ENCODE measurements at places on chromosomes 3 and 15.

DNA sequence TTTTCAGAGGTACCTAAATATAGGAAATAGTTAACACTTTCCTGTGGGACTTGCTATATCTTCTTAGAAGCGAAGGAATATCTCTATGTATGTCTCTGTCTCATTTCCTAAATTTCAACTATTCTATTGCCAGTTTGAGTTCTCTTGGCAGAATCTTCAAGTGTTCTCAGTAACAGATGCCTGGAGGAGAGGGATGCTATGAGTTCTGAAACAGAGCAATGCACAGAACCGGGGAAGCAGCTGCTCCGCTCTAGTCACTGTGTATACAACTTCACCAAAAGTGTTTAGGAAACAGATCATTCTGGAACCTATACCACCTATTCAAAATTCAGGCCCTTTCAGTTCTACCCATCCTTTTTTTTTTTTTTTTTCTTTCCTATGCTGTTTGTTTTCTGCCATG is 144.6 kb downstream of the RORA start:
- no peak for DNase-seq

DNA sequence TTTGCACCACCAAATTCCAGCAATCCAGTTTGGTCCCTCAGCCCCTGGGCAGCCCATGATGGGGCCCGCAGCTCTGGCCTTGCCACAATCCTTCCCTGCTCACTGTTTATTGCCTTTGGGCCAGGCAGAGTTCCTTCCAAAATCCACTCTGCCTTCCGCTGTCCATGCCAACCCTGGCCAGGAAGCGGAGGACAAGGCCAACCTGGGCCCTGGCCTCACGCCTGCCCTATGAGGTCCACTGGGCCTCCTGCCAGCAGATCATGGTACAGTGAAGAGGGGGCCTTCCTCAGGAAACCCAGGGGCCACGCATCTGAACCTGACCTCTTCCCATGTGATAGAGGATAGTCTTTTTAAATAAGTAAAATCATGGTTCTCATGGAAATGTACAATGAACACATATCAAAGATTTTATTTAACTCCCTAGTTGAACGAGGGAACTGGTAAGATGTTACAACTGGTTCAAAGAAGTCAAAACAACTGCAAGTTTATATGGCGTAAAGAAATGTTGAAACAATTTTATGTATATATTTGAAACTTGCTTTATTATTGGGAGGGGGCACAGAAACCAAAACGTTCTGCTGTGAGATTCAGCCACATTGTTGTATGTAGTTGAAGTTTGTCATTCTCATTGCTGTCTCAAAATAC is 95.8 kb upstream of the TNFAIP8L3 start:
- DNase-seq, result no peak

DNA sequence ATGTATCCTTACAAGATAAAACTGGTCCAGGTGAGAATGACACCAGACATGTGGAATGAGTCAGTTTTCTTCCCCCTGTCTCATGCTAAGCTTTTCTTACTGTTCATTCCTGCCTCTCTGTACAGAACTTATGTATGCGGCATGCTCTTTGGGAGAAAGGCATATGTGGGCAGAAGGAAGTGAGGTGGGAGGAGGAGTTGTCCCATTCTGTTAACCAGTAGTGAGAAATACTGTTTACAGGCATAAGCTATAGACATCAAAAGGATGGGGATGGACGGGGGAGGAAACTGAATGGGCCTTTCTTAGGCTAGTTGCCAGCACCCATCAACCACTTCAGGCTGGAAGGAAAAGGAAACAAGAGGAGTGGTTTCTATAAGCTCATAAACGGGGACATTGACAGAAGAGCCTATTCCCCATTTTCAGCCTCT is 143.6 kb upstream of the BHLHE40 start:
- DNase-seq, result no peak

DNA sequence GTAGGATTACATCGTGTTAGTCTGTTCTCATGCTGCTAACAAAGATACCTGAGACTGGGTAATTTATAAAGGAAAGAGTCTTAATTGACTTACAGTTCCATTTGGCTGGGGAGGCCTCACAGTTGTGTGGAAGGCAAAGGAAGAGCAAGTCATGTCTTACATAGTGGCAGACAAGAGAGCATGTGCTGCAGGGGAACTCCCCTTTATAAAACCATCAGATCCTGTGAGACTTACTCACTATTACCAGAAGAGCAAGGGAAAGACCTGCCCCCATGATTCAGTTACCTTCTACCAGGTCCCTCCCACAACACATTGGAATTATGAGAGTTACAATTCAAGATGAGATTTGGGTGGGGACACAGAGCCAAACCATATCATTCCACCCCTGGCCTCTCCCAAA is 3.4 kb downstream of the SLC25A26 start:
- peak; percentile 17 for DNase-seq

DNA sequence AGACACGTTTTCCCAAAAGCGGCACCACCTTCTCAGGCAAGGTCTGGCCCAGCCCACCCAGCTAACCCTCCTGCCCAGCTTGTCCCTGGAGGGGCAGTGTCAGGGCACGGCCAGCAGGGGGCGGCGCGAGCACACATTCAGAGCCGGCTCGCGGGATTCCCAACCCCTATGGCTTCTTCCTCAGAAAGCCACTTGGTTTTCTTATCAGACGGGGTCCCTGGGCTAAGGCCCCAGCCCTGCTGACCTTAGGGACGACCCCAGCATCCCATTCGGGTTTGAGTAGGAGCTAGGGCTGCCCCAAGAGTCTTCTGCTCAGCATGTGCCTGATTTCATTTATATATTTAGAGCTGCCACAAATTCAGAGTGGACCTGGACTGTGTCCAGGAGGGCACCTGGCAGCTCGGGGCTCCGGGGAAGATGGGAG is 14.5 kb downstream of the RLBP1 start:
- DNase-seq, result peak; percentile 86

DNA sequence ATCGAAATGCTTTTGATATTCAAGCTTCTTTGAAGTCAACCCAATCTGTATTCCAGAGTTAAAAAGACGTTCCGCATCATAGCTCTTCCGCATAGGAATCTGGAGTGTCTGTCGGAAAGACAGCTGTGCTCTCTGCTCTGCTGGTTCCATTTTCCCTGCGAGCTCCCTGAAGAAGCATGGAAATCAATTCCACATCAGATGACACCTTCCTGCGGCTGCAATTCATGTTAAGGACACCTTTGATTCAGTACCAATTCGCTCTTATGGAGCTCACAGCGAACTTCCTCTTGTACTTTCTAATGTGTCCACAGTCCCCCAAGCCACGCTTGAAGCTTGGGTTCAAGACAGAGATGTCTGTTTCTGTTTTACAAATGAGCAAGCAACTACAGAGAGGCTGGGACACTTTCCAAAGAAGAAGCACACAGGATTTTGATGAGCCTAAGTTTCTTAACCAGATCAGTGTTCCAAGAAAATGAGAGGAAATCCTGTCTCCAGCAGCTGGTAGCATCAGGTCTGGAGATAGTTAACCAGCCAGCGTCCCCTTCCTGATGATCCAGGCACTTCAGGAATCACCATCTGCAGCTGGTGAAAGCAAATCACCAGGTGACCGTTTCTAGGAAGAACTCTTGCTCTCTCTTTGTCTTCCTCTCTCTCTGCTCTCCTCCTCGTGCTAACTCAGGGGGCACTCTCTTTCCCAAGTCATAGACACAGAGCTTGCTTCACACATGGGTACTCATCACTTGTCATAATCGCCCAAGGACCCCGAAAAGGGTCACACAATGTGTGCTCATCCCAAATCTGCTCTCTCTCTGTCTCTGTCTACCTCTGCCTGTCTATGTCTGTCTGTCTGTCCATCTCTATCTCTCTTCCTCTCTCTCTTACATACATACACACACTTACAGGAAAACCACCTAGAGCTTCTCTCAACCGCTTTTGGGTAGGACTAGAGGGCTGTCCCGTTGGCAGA is 281.8 kb downstream of the FAM43A start:
- DNase-seq, result no peak

- DNase-seq, result no peak
These were observed 32.1 kb downstream of the ABHD17C start for GRCh38 chr15:80727196-80727595.

DNA sequence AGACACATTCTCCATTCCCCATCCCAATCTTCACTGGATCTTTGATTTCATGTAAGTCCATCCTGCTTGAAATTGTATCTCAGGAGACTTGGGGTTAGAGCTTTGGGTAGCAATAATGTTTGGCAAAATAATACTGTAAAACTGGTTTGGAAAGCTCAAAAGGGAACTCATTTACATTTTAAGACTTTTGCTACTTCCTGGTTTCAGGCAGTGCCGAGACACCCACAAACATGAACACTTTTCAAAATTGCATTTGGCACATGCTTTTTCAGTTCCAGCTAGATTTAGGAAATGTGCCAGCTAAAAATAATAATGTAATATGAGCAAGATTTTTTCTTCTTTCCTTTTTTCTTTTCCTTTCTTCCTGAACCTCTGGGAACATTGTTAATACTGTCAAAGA is 145.7 kb upstream of the CBLB start:
- DNase-seq, result no peak

DNA sequence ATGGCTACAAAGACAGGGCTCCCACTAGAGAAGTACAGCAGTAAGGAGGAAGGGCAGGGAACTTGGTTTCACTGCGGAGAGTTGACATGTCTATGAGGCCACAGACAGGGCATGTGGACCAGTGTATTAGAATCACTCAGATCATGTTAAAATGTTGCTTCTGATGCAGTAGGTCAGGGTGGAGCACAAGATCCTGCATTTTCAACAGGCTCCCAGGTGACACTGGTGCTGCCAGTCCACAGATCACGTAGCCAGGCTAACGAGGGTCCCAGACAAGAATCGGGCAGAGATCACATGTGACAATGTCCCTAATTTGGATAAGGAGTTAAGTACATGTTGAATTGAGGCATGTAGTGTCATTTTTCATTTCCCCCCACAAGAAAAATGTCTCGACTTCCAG is 73.6 kb downstream of the SPSB4 start:
- no peak for DNase-seq

DNA sequence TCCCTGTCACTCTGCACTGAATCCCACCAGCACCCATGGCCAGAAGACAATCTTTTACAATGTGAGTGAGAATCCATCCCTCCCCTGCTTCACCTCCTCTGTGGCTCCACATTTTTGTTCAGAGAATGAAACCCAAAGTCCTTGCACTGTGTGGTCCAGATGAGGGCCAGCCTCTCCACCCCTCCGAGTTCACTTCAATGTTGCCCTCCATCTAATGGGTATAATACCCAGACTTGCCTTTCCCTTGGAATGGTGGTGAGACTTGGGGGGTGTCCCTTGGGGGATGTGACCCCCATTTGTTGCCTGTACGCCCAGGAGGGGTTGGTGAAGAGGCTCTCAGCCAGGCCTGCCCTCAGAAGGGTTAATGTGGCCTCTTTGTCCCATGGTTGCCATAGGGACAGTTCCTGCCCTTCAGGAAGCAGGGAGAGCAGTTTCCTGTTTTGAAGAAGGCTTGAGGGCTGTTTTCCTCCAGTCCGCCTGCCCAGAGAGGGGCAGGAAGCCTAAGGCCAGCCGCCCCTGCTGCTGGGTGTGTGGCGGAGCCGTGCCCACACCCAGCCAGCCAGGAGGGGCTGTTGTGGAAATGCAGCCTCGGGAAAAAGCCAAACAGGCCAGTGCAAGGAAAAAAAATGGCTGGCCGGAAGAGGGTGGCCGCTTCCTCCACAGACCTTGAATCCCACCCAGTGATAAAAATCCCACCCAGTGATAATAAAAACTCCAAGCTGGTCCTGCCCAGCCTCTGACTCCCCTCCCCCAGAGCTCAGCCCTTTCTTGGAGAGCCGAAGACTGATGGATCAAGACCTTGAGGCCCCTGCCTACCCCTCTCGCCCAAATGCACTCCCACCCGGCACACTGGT is 14.6 kb upstream of the FGD5 start:
- DNase-seq, result no peak

- no peak for DNase-seq
These were observed 62.0 kb downstream of the TCF12 start for GRCh38 chr15:56980473-56980872.

- no peak for DNase-seq
These were observed 423.6 kb upstream of the TPM1 start for GRCh38 chr15:62618846-62619504.

- no peak for DNase-seq
These were observed 224.0 kb downstream of the CHL1 start for GRCh38 chr3:420584-420983.

GRCh38 chr3:194508491-194509453 is 22.0 kb upstream of the ATP13A3 start:
- DNase-seq, result no peak

DNA sequence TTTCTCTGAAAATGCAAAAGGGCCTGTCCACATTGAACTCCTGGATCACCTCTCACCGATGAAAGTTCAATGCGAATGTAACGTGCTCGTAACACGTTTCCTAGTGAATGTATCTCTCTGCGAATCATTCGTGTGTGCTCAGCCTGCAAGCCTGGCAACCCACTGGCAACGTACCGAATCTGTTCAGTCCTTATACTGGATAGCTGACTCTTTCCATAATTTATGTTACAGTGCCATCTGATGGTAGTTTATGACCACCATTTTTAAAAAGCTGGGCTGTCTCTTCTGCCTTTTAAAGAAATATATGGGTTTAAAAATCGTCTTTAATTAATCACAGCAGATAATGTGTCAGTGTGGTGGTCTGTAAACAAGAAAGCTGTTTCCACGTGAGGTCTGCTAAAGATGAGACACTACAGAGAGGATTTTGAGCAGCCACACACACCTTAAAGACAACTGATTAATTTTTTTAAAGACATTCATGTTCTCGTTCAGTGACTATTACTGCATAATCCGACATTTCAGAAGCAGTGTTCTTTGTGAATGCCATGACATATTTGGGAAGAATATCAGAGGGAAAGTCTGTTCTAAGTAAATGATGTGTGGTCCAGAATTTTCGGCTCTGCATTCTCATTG is 69.4 kb upstream of the FOXP1 start:
- DNase-seq, result peak; percentile 15

GRCh38 chr15:65783872-65784271 is 8.2 kb downstream of the DENND4A start:
- no peak for DNase-seq

DNA sequence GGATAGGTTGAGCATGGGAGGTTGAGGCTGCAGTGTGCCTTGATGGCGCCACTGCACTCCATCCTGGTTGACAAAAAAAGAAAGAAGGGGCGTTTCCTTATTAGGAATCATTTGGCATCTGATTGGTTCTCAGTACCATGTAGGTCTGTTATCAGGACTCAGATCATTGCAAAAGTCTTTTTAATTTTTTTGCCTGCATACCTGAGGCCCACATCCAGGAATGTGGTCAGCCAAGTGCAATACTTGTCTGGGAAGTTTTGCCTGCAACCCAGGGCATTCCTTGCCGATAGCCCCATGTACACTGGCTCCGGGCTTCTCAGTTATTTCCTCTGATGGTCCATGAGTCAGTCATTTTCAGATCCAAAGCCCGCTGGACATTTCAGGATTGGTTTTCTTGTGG is 50.1 kb upstream of the CRTC3 start:
- DNase-seq, result no peak

DNA sequence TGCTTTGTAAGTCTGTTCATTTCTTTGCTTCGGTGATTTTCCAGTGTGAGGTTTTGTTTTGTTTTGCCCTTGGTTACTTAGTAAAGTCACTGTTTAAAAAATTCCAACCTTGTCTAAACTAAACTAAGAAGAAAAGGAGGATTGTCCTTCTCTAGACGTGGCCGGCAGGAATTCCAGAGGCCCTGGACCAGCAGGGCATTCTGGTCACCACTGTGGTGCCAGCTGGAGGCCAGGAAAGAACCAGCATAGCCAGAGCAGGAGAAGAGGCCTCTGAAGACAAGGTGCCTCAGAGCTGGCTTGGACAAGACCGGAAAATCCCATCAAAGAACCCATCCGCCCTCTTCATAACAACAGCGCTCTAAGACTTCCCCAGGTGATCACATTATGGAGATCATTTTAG is 8.2 kb downstream of the PLOD2 start:
- DNase-seq, result no peak

- no peak for DNase-seq
These were observed 9.4 kb downstream of the TCF12 start for GRCh38 chr15:56927816-56928215.

Measured in activated CD4-positive, alpha-beta T cell treated with anti-CD3 and anti-CD28 coated beads, Interleukin-2, amount 50 U/mL, for 48 hours (primary cell).